ENCODE measurements at places on chromosomes 11 and 22. TPM values are rescaled to one million over a fixed set of nuclear protein-coding genes. Genes with fewer than 3 reads are reported as not detected.
A peak's percentile ranks its signal among the peaks of the same experiment; 100 is the strongest.

- H3K4me3 ChIP-seq, result peak overlapping the region; percentile 55
- DNase-seq, result peak; percentile 86
- H3K27me3 ChIP-seq, result peaks cover 57% of the 10 kb centered on the region
- H3K4me1 ChIP-seq, result peaks cover 24% of the 10 kb centered on the region
Measured at GRCh38 chr11:64298966-64299846, 952 bp upstream of the CATSPERZ start.

DNA sequence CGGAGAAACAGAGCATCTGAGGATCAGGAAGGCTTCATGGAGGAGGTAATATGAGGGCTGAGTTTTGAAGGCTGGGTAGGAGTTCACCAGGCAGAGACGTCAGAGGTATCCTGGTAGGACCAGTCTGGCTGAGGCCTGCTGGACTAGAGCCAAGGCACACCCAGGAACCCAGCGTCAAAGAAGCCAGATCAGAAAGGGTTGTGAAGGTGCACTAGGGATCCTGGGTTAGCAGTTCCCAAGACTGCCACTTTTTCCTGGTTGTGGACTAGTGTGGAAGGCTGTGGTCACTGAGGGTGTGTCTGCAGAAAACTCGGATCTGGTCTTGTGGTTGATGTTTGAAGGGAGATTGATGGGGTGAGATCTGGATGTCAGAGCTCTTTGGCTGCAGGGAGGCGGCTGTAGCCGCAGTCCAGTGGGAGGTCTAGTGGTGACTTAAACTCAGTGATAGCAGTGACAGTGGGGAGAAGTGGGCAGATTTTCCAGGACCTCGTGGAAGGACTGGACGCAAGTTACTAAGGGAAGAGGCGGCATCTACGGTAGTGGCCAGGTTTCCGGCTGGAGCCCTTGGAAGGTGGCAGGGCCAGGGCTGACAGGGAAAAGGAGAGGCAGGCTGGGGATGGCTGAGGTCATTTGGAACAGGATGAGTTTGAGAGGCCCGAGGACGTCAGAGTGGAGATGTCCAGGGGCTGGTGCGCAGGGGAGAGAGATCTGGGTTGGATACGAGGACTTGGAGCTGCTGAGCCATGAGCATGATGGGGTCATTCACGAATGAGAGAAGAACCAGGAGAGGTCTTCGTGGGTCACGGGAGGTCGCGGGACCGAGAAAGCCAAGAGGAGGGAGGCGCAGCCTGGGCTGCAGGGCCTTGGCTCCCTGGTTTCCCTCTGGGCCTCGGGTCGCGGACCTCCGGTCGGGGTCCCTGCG, 10.9 kb downstream of the RELA start:
- DNase-seq, result peak; percentile 77
- peaks cover 72% of the 10 kb centered on the region for H3K36me3 ChIP-seq
- H3K27me3 ChIP-seq, result no peaks in the 10 kb centered on the region
- H3K4me1 ChIP-seq, result peaks cover 40% of the 10 kb centered on the region

GRCh38 chr22:24434471-24435322, 7.3 kb downstream of the ADORA2A start:
- H3K27ac ChIP-seq, result peak overlapping the region; percentile 63
- H3K36me3 ChIP-seq, result no peaks in the 10 kb centered on the region
- no peaks in the 10 kb centered on the region for H3K27me3 ChIP-seq
- H3K4me3 ChIP-seq, result no peak overlapping the region
- peaks cover 48% of the 10 kb centered on the region for H3K4me1 ChIP-seq
- peak; percentile 59 for DNase-seq

The OR52A1 gene
- total RNA-seq, result not detected
